ENCODE measurements at places on chromosomes 4 and X.
A peak's percentile ranks its signal among the peaks of the same experiment; 100 is the strongest.

DNA sequence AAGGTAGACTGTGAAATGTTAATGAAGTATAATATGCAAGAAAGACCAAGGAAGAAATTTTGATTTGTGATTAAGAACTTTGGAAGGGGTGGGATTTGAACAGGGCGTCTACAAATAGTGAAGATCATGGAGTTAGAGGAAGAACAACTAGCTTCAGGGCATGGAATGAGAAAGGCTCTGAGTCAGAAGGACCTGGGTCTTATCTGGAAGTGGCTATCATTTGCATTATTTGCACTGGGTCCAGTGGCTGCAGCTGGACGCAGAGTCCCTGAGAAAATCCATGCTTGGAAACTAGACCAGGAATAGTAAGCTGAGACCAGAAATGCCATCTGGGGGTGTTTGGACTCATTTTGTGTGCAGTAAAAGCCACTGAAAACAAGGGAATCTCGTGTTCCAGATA is 4.3 kb upstream of the LIMCH1 start:
- no peak for DNase-seq

- DNase-seq, result no peak
Observed at GRCh38 chr4:3360777-3361176, 68.0 kb downstream of the RGS12 start.

DNA sequence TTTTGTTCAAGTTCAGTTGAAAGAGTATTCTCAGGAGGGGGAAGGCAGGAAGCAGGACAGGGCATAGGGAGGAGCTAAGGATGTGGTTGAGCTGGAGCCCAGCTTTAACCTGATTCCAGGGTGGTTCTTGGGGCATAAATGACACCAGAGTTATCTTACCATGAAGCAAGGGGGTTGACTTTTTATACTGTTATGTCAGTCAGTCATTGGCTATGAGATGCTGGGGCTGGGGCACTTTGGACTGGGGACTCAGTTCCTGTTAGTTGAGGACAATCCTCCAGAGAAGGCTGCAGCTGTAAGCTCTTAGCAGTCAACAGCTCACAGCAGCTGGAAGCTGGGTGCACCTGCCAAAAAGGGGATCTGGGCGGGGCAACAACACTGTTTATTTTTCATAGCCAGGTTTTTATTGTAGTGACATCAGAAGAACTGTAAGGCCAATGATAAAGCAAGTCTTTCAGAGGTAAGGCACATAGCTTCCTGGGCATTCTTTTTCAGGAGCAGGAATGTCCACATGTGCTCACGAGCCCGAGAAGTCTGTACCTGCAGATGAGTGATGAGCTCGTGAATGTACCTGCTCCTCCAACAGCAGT is 78.5 kb downstream of the MID1IP1 start:
- DNase-seq, result no peak

DNA sequence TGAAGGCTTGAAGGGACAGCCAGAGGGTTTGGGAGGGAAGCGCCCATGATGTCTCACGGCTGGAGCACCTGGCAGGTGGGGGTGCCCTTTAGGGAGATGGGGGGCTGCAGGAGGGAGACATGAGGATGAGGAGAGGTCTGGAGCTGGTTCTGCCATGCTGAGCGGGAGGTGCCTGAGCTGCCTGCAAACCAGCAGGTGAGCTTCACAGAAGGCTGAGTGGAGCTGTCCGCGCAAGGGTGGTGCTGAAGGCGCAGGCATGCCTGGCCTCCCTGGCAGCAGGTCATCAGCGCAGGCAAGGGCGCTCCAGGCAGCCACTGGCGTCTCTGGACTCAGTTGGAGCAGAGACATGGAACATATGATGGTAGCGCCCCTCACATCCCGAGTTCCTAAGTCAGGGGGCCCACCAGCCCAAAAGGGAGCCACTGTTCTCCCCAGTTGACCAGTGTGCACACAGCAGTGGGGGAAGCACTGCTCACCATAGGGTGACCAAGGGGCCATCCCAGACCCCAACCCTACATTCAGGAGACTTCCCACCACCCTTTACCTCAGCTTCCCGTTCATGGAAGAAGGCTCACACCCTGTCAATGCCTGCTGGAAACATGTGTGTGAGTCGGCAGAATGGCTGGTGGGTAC is 25.8 kb downstream of the ADRA2C start:
- DNase-seq, result no peak

DNA sequence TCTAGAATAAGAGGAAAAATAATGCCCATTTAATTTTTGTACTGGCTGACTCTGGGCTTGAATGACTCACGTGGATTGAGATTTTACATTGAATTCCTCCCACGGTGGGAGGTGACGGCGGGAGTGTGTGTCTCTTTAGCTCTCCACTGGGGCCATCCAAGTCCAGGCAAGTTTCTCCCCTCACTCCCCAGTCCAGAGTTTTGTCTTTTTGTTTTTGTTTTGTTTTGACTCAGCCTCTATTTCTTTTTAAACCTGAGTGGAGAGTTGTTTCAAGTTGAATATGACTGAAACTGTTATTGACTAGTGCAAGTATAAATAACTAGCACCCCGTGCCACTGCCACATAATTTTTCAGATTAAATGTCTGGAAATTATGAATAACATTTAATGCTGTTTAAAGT is 13.6 kb downstream of the CHST7 start:
- DNase-seq, result peak; percentile 14

- DNase-seq, result no peak
Observed at GRCh38 chr4:116101321-116101720, 984.1 kb downstream of the TRAM1L1 start.

- DNase-seq, result no peak
Observed at GRCh38 chr4:24144381-24144780, 254.5 kb upstream of the PPARGC1A start.

All from RCC 7860 (cell line).